ENCODE measurements at places on chromosomes 2 and 18.

DNA sequence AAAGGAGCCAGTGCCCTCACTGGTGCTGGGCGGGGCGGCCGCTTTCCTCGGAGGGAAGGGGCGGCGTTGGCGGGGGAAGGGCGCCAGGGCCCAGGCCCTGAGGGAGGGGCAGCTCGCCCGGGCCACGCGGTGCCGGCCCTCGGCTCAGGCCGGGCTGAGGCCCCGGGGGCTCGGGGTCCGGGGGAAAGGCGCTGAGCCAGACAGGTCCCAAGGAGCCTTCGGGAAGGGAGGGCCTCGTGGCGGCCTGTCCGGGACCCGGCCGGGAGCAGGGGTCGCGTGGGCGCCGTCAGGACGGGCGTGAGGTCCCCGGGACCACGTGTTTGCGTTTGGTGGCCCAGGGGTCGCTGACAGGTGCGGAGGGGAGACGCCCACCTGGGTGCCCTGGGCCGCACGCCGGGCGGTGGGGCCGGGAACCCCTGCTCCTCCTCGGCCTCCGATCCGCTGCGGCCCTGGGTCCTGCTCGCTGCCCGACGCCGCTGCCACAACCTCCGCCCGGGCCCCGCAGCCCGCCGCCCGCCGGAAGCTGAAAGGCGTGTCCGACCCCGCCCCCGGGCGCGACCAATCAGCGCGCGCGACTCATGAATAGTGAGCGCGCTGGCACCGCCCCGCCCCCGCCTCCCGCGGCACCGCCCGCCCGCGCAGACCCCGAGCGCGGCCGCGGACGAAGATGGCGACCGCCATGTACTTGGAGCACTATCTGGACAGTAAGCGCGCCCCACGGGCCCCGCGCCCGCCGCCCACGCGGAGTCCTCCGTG lies at the start of gene ING5:
TSS of gene ING5 (plus strand) at position 641 of the 756 bp plus-strand sequence. CDS start at position 668, 27 bp downstream.
- peak; percentile 92 for DNase-seq

- no peak for DNase-seq
Observed at GRCh38 chr2:151403914-151404313, 5.8 kb upstream of the RIF1 start.

- no peak for DNase-seq
Observed at GRCh38 chr18:44850001-44850400, 169.3 kb downstream of the SETBP1 start.

DNA sequence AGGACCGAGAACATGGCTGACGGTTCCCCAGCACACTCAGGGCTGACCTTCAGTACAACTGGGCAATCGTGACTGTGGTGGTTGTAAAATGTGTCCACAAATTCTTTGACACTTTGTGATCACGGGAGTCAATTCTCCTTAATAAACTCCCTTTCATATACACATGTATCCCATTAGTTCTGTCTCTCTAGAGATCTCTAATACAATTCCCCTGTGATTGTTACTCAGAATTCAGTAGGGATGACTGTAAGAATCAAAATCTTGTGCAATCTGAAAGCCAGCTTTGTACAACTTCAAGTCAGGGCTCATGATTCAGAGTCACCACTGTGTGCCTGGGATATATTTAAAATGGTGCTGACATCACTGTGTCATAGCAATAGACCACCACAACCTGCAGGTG lies 89.5 kb upstream of the LMAN1 start:
- DNase-seq, result no peak

DNA sequence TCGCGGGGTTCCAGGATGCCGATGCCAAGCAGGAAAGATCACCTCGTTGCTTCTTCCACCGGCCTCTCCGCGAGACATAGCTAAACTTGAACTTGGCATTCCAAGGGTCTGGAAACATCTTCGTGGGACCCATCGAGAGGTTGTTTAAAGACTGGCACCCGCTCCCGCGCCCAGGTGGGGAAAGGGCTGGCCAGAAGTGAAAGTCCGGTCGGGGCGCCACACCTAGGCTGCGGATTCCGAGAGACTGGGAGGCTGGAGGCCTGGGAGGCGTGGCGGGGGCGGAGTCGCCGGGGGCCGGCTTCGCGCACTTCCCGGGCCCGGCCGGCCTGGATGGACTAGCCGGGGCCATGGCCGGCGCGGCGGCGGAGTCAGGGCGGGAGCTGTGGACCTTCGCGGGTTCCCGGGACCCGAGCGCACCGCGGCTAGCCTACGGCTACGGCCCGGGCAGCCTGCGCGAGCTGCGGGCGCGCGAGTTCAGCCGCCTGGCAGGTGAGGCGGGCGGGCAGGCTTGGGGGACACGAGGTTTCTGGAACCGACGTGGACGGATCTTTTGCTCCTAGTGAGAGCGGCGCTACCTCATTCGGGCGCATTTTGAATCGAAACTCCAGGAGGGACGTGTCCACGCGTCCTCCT lies at the start of gene MOCOS:
TSS of gene MOCOS (plus strand) at position 305 of the 633 bp plus-strand sequence. CDS start at position 348, 43 bp downstream.
- DNase-seq, result peak; percentile 5

DNA sequence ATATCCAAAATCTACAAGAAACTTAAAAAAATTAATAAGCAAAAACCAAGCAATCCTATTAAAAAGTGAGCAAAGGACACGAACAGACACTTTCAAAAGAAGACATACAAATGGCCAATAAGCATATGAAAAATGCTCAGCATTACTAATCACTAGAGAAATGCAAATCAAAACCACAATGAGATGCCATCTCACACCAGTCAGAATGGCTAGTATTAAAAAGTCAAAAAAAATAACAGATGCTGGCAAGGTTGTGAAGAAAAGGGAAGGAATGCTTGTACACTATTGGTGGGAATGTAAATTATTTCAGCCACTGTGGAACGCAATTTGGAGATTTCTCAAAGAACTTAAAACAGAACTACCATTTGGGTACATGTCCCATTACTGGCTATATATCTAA lies 128.8 kb upstream of the SESTD1 start:
- no peak for DNase-seq

- no peak for DNase-seq
Observed at GRCh38 chr2:37287966-37288365, 36.7 kb downstream of the PRKD3 start.

DNA sequence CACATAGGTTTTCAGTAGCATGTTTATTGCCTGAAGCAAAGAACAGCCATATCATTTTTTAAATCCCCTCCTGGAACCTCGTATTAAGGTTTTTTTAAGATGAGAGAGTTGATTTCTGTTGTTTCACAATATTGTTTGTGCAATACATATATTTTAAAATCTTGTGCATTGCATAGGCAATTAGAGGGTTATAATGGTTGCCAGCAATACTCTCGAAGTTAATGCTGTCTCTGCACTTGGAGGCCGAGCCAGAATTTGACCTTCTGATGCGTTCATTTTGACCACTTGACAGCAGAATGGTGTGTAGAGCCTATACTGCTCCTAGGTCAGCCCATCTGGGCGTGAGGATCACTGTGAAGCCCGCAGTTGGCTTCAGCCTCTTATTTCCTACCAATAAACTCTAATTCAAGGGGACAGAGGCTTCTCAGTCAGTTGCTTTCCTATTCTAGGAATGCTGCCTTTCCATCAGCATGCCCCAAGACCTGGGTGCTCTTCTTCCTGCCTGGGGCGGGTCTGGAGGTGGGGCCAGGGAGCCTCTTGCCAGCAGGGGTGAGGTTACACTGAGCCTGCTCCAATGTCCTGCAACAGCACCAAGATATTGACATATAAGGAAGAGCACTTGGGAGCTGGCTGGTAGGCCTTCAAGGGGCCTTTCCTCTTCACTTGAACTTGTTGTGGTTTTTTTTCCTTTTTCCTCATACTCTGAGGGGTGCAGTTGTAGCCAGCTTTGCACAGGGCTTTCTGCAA lies 91.4 kb upstream of the BCL2L11 start:
- no peak for DNase-seq

DNA sequence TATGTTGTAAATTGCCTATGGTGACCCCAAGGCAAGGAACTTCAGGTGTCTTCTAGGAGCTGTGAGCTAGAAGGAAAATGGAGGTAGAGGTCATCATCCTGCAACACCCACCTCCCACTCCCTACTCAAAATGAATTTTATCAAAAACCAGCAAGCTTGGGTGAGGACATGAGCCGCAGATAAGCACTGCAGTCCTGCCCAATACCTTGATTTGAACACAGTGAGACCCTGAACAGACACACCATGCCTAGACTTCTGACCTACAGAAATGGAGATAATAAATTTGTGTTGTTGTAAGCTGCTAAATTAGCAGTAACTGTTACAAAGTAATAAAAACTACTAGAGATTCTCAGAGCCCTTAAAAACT lies 13.4 kb downstream of the MEX3C start:
- DNase-seq, result no peak

- DNase-seq, result no peak
Observed at GRCh38 chr2:102446936-102447335, 24.0 kb downstream of the IL18RAP start.

- DNase-seq, result no peak
Observed at GRCh38 chr18:7177116-7177744, 53.7 kb upstream of the LRRC30 start.

DNA sequence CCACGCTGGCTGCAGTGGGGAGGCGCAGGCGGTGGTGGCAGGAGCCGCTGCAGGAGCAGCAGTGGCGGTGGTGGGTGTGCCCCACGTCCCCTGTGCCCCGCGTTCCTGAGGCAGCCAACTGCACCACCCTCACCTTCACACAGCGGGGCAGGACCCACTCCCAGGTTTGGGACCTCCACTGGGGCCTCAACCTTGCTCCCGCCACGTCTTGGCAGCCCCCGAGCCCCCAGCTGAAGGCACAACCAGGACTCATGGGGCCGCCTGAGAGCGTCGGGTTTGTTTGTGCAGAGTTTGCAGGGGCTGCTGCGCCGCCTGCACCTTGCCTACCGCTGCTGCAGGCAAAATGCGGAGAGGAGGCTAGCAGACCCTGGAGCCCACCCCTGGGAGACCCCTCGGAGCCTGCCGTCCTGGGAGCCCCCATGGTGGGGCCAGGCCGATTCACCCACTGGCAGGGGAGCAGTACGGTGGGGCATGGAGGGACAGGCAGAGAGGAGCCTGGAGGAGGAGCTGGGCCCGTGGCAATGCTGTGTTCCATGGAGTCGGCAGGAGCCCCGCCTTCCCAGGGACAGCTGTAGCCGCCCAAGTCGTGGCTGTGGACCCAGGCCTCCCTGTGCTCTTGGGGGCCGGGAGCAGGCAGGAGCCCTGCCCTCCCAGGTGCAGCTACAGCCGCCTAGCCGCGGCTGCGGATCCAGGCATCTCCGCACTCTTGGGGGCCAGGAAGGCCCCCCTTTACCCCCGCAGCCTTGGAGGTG lies 14.7 kb upstream of the EML6 start:
- DNase-seq, result no peak

DNA sequence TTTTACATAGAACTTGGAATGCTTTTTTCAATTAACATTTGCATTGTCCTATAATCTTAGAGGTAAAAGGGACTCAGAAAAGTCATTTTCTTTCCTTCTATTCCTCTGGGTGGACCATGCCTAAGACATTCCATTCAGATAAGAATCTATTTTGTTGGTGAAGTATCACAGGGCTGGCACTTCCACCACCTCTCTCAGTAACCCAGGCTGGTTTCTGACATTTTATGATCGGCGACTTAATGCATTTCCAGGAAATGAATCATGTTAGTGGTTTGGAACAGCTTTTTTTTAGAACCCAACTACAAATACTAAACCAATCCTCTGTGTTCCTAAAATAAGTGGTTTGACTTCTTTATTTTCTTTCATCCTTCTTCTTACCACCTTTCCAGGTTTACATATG lies 27.0 kb downstream of the GAD1 start:
- DNase-seq, result no peak

- no peak for DNase-seq
Observed at GRCh38 chr2:10271946-10272345, 30.8 kb upstream of the HPCAL1 start.

DNA sequence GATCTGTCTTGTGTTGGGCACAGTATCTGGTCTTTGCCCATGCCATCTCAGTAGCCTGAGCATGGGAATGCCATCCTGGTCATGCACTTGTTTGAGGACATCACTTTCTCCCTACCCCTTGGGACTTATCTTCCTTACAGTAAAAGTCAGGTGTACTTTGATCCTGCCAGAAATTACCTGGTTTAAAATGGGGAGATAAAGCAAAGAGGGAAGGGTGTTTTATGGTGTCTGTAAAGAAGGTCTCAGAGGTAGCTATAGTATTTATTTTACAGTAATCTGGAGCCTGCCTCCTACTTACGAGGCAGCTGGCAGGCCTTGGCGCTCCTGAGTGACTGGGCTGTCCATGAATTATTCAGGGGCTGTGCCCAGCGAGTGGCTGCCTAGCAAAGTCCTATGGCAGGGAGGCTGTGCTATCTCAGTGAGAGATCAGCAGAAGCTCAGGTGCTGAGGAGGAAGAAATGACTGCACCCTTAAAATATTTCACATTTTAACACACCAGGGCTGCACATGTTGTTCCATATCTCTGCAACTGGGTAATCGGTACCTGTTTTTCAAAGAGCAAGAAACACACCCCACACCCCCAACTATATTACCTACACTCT lies 93.9 kb downstream of the SPTBN1 start:
- no peak for DNase-seq

DNA sequence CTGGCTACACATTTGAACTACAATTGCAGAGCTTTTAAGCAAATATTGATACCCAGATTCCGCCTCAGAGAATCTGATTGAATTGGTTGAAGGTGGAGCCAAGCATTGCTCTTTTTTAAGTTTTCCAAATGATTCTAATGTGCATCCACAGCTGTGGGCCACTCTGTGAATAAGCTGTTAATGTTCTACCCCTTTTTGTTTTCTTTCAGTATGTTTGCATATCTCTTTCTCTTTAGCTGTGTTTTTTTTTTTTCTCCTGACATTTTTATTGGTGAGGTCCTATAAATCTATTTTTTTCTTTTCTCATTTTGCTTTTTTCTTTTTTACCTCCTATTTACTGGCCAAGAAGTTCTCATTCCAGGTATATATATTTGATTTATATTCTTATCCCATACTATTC lies 6.5 kb downstream of the SCN3A start:
- DNase-seq, result no peak

DNA sequence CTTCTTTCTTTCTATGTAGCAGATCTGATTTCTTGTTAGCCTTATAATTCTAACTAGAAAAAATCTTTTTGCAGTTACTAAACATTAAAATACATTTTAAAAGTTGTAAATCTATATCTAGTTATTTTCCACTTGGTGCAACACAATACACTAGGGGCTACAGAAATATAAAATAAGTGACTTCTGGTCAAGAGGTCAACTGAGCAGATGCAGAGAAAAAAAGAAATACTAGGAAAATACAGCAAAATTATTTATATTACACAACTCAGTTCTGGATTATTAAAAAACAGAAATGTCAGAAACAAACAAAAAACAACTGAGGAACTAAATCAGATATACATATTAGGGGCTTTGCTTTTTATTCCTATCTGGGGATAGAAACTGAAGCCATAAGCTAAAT lies 83.9 kb downstream of the L3MBTL4 start:
- no peak for DNase-seq

DNA sequence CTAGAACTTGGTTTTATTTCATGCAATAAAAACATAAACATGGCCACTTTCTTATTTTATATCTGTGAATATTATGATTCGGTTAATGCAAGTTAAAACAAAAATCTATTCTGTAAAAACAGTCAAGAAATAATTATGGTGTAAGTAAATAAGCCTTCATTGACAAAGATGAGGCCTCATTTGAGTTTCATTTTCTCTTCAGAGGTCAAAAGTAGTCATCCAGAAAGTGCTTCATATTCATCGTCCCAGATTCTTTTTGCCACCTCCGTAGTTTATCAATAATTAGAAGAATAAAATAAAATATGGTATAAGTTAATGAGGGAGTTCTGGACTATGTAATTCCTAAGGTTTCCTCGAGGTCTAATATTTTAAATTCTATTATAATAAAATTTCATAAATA lies 19.4 kb upstream of the HNRNPA3 start:
- no peak for DNase-seq
